ENCODE measurements at places on chromosomes 4 and X.

DNA sequence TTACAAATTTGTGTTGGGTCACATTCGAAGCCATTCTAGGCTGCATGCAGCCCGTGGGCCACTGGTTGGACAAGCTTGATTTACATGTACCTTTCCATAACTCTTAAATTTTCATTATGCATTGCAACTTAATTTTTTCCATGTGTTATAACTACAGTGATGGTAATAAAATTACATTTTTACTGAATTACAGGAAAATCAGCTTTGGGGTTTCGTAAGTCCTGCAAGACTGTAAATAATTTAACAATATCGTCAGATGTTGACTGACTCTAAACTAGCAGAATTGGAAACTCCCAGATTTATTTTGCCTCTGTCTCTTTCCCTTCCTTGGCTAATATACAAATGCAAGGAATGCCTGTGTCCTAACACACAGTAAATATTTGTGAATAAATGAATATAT lies 88.0 kb upstream of the RAPGEF2 start:
- DNase-seq, result no peak

GRCh38 chrX:77938083-77938680 lies 27.7 kb downstream of the ATP7A start:
- no peak for DNase-seq

DNA sequence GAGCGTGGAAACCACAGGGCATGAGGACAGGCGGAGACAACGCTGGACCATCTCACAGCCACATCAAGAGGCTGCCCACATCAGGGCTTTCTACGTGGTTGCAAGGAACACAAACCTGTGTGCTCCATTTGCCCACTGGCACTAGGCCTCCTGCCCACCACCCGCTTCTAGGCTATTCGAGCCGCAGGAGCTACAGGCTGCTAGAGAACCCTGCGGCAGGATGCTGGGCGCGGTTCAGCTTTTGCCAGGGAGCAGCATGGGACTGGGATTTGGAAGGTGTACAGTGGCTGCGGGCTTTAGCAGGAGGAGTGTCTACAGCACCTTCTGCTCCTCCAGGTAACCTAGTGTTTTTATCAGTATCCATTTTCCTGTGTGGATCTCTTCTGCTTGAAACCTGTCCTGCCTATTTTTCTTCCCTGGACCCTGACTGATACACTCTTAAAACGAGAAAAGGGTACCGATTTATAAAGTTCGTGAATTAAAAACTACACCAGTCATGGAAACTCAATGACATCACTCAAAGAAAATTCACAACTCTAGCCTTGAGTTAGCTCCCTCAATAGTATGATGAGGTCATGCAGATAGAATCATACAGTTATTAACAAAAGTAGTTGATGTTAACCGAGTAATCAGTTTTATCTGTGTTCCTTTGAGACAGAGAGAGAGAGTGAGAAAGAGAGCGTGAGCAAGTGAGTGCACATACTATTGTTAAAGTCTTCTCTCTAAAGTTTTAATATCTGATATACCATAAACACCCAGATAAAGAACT lies 12.8 kb downstream of the NOP14 start:
- no peak for DNase-seq

DNA sequence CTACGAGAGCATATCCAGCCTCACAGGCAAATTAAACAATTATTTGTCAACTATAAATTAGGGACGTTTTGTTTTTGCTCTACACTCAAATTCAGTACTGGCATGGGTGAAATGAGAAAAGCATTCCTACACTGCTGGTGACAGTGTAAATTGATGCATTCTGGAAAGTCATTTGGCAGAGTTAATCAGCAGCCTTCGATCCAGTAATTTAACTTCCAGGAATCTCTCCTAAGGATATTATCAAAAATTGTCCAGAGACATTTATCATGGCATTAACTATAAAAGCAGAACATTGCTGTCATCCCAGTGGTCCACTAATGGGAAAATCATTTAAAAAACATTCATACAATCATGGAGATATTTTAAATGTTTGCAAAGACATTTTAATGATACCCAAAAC lies 67.5 kb upstream of the MMAA start:
- DNase-seq, result no peak

GRCh38 chrX:121598356-121598755 lies 550.9 kb downstream of the GLUD2 start:
- DNase-seq, result no peak

GRCh38 chr4:71533121-71533520 lies 194.3 kb downstream of the SLC4A4 start:
- no peak for DNase-seq

GRCh38 chr4:78707268-78707667 lies 68.9 kb upstream of the BMP2K start:
- DNase-seq, result no peak

DNA sequence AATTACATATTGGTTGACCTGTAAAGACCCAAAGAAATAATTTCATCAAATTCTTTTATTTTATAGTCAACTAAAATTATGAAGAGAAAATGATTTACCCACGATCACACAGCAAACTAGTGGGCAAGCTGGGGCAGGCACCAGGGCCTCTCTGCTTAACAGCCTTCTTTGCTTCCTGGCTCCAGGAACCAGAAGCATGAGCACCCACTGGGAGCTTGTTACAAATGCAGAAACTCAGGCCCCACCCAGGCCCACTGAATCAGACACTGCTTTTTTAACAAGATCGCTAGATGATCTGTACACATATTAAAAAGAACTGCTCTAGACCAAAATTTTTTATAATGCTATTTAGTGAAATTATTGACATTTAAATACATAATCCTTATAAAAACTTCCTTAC lies 95.0 kb downstream of the GEMIN8 start:
- DNase-seq, result no peak
